H4 (cell line): ENCODE measurements at places on chromosomes 1 and 21. TPM values are rescaled to one million over a fixed set of nuclear protein-coding genes. Genes with fewer than 3 reads are reported as not detected.

- no peak for DNase-seq
These were observed 381.6 kb downstream of the DSCAM start for GRCh38 chr21:40465382-40465781.

DNA sequence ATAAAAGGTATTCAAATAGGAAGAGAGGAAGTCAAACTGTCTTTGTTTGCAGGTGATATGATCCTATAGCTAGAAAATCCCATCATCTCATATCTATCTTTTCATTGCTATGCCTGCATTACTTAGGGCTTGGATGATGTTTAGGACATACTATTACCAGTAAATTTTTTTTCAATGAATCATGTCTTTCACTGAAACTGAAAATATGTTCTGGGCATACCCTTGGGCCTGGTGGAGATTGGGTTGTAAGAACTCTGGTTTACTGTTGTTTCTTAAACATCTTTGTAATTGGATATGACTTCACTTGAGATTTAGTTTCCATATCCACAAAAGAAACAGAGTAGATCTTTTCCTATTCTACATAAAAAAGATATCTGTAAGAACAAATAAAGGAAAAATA is 502.2 kb upstream of the PRMT6 start:
- DNase-seq = no peak

Gene ID3
- 543 and 586 TPM in 2 replicates for total RNA-seq

DNA sequence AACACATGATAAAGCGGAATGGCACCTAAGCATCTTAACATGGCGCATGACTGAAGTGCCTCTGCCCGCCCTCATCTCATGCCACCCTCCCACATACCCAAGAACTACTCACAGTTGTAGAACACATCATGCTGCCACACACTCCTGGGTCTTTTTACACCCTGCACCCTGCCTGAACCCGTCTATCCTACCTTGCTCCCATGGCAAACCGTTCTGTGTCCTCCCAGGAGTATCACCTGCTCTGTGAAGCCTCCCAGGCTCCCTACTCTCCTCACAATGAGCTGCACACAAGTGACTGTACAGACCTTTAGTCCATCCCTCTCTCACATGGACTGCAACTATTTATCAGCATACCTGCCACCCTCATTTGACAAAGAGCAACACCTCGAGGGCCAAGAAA is 144.0 kb downstream of the TGFBR3 start:
- no peak for DNase-seq

Gene NBPF19
- total RNA-seq = 2.4 and 3.0 TPM in 2 replicates

Gene F5
- not detected in 2 replicates for total RNA-seq
